Psoas muscle (tissue), 8 donors: ENCODE measurements at places on chromosomes 6 and 20. TPM values are rescaled to one million over a fixed set of nuclear protein-coding genes. Genes with fewer than 3 reads are reported as not detected.
A peak's percentile ranks its signal among the peaks of the same experiment; 100 is the strongest.

DNA sequence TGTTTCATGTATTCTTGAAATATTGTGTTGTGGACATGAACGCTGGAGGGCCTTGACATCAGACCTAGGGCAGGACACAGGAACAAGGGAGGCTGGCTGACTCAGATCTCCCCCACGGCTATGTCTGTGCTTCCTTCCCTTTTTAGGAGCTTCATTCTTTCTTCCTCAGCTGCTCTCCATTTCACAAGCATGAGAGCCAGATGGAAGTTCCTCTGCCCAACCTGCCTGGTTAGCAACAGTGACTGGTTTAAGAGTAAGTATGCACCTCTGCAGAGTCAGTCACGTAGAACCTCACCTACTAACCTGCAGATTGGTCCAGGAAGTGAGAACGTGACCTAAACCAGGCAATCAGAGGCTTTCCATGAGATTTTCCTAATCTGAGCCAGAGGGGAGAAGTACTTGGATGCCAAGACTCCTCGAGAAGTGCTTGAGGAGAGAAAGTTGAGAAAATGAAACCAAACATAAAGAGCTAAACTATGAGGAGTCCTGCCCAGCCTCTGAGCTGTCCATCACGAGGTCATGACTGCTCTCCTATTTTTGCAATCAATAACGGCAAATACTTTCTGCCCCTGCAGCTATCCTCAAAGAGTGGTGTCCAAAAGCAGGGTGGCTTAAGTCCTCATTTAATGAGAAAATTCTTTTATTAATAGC is 465.2 kb upstream of the CITED2 start:
- no peak overlapping the region for H3K4me3 ChIP-seq
- no peaks in the 10 kb centered on the region for H3K27me3 ChIP-seq
- H3K36me3 ChIP-seq: no peaks in the 10 kb centered on the region

GRCh38 chr20:44273231-44274215 is 26.4 kb downstream of the GDAP1L1 start:
- no peaks in the 10 kb centered on the region for H3K27me3 ChIP-seq
- no peak overlapping the region for H3K4me3 ChIP-seq
- H3K4me1 ChIP-seq: no peaks in the 10 kb centered on the region
- no peaks in the 10 kb centered on the region for H3K36me3 ChIP-seq
- no peak for DNase-seq

DNA sequence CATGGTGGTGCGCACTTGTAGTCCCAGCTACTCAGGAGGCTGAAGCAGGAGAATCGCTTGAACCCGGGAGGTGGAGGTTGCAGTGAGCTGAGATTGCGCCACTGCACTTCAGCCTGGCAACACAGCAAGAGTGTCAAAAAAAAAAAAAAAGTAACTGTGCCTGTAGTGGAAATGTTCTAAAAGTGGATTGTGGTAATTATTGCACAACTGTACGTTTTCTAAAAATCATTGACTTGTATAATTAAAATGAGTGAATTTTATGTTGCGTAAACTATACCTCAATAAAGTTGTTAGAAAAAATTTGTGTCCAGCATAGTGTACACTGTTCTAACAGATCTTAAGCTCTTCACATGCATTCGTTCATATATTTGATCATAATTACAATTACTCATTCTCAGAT is 5.5 kb downstream of the SEC23B start:
- H3K27me3 ChIP-seq: no peaks in the 10 kb centered on the region
- no peak overlapping the region for H3K4me3 ChIP-seq
- H3K4me1 ChIP-seq: peaks cover 11% of the 10 kb centered on the region
- H3K27ac ChIP-seq: no peak overlapping the region
- no peak for DNase-seq

DNA sequence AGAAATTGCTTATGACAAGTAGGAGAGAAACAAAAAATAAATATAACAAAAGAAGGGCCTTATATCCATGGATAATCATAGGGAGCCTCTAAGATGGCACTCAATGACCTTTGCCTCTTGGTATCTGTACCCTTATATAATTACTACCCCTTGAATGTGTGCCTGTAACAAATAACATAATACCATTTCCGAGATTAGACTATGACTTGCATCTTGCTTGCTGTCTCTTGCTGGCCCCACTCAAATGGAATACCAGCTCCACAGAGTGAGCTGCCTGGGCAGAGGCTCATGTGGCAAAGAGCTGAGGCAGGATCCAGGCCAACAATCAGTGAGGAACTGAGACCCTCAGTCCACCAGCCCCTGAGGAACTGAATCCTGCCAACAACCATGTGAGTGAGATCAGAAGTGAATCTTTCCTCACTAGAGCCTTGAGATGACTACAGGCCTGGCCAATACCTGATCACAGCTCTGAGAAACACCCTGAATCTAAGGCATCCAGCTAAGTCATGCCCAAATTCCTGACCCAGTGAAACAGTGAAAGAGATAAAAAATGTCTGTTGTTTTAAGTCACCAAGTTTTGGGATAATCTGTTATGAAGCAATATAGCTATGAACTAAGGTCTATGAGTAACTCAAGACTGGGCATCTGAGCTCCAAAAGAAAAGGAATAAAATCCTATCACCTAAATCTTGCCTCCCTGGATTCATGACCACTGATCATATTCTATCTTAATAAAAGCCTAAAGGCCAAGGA is 5.5 kb downstream of the KATNA1 start:
- H3K4me3 ChIP-seq: no peak overlapping the region
- DNase-seq: no peak
- no peaks in the 10 kb centered on the region for H3K27me3 ChIP-seq
- peak overlapping the region; percentile 72 for H3K27ac ChIP-seq
- peaks cover 4% of the 10 kb centered on the region for H3K36me3 ChIP-seq

- no peak overlapping the region for H3K27ac ChIP-seq
- H3K27me3 ChIP-seq: no peaks in the 10 kb centered on the region
- H3K4me3 ChIP-seq: no peak overlapping the region
- H3K36me3 ChIP-seq: no peaks in the 10 kb centered on the region
- no peaks in the 10 kb centered on the region for H3K4me1 ChIP-seq
- no peak for DNase-seq
Measured at GRCh38 chr6:135161411-135162395, 19.4 kb upstream of the MYB start.

- no peaks in the 10 kb centered on the region for H3K4me1 ChIP-seq
- H3K4me3 ChIP-seq: no peak overlapping the region
- H3K36me3 ChIP-seq: peaks cover 38% of the 10 kb centered on the region
- no peak overlapping the region for H3K27ac ChIP-seq
- no peak for DNase-seq
Measured at GRCh38 chr20:21234806-21235483, 68.2 kb upstream of the XRN2 start.

The GPLD1 gene
- 0.38 TPM for total RNA-seq

DNA sequence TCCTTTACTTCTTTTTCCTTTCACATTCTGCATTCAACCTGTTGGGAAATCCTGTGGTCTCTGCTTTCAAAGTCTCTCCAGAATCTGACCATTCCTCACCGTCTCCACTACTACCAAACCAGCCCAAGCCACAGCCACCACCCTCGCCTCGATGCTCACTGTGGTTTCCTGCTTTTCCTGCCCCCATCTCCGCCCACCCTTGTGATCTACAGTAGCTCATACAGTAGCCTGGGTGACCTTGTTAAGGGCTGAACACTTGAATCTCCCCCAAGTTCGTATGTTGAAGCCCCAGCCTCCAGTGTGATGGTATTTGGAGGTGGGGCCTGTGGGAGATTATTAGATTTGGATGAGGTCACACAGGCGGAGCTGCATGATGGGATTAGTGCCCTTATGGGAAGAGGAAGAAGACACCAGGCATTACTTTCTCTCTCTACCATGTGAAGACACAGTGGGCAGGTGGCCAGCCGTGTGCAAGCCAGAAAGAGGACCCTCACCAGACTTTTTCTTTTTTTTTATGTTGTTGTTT is 189.0 kb upstream of the UST start:
- no peak for DNase-seq
- no peak overlapping the region for H3K4me3 ChIP-seq
- H3K36me3 ChIP-seq: no peaks in the 10 kb centered on the region
- no peaks in the 10 kb centered on the region for H3K27me3 ChIP-seq
- H3K27ac ChIP-seq: no peak overlapping the region
- H3K4me1 ChIP-seq: no peaks in the 10 kb centered on the region

DNA sequence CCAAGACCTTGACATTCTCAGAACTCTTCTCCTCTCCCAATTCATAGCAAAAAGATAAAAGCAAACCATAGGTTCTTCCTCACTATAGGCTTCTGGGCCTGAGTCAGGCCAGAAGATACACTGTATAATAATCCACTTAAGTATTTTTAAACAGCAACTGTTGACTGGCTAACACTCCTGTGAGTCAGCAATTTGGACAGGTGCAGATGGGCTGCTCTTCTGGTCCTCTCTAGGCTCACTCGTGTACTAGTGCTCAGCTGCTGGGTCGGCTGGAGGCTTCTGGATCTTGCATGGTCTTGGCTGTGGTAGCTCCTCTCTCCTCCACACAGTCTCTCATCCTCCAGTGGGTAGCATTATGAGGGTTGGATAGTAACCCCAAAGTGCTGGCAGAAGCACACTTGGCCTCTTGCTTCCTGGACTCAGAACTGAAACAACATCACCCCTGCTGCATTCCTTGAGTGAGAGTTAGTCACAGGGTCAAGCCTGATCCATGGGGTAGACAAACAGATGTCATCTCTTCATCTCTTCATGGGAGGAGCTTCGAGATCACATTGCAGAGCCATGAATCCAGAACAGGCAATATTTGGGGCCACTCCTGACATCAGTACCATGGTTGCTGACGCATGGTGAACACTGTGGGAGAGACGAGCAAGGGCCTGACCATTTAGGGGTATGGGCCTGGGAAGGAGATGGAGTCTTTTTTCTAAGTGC is 86.9 kb downstream of the C6orf118 start:
- no peaks in the 10 kb centered on the region for H3K36me3 ChIP-seq
- no peaks in the 10 kb centered on the region for H3K4me1 ChIP-seq
- H3K27ac ChIP-seq: no peak overlapping the region
- DNase-seq: no peak

The ULBP2 gene
- 0.25 TPM for total RNA-seq

- no peak overlapping the region for H3K27ac ChIP-seq
- no peaks in the 10 kb centered on the region for H3K4me1 ChIP-seq
- H3K4me3 ChIP-seq: no peak overlapping the region
- H3K27me3 ChIP-seq: no peaks in the 10 kb centered on the region
- no peak for DNase-seq
Measured at GRCh38 chr20:12044969-12045368, 127.3 kb downstream of the BTBD3 start.
